RKO (cell line): ENCODE measurements at places on chromosomes 6 and 20.

DNA sequence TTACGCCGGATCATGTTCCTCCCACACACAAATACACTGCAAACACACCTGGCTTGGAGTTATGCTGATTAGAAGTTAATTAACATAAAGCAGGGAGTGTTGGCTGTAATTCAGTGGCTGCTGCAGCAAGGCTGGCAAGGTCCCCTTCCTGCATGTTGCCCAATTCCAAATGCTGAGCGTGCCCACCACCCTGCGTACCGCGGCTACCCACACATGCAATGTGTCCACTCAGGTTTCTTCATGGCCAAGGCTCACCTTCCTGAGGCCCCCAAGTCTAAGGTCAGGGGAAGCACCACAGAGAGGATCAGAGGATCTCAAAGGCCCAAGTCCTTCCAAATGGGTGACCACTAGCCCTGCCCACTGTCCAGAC, 11.6 kb upstream of the PRND start:
- no peak for DNase-seq

DNA sequence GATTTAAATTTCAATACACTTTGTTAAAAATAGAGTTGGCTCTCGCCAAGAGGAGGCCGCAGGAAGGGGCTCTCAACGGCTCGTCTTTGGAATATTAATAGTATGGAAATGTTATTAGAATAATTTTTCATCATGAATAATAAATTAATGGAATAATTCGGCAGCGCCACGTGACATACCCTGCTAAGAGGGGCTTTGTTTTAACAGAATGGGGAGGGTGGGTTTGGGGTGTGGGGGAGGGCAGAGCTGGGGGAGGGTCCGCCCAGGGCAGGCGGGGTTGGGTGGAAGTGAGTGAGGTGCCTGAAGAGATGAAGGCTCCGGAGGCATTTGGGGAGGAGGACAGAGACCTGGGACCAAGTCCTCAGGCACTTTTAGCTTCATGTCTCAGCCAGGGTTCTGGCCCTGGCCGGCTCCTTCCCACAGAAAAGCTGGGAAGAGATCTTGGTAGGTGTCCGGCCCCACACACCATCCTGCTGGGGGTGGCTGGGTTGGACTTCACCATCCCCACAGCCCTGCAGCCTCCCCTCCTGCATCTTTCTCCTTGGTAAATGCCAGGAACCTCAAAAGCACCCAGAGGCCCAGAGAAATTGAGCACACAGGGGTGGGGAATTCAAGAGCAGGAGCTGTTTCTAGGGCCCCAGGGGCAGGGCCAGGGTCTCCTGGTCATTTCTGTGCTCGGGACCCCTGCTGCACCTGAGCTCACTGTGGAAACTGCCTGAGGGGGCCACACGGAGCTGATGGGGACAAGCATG, 93.6 kb upstream of the BHLHE23 start:
- DNase-seq, result no peak

DNA sequence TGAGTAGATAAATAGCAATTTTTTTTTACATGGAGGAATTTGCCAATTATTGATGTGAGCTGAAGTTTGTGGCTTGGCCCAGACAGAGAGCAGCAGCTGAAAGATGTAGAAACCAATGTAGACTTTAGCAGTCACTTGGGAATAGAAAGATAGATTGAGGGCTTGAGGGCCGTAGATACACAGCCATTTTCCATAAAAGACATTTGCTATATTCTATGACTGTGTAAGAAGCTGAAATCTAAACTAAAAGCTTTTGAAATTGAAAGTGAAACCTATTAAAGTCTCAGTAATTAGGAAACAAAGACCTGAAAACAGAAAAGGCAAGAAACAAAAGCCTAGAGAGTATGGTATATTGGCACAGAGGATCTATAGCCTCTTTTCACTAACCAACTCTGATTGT, 332.7 kb downstream of the CENPW start:
- no peak for DNase-seq

DNA sequence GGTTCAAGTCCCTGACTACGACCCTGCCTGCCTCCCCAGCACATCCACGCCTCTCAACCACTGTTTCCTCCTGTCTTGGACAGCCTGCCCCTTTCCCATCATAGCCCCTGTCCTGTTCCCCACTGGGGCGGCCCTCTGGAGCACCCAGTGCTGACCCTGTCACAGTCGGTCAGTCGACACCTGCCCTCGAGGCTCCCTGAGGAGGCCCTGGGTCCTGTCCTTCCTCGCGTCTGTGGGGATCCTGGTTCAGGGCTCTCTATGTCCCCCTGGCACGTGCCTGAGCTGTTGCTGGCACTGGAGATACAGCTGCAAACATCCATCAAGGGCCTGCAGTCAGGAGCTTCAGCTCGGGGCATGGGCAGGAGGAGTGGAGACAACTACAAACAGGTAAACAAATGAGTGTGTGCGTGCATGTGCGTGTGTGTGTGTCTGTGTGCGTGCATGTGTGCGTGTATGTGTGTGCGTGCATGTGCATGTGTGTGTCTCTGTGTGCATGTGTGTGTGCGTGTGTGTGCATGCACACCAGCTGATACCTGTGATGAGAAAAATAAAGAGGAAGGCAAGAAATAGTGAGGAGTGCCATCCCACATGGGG, 132.8 kb downstream of the PHACTR3 start:
- DNase-seq, result no peak

- no peak for DNase-seq
Measured at GRCh38 chr20:32218156-32218900, 10.6 kb downstream of the POFUT1 start.

DNA sequence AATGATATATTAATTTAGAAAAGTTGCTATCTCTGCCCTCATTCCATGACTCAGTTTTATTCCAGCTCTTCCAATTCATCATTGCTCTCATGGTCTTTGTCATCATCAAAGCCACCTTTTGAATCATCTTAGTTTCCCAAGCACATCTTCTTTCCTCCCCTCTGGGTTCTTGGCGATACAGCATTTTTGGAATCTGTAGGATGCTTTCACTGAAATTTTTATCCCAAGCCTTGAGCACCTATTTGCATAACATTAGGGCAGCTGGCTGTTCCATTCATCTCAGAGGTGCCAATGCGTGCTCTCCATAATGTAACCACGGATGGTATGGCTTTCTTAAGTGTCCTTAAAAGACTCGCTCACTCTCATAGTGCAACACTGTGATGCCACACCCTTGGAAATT, 100.4 kb downstream of the SNX5 start:
- DNase-seq, result no peak
